Activated T-cell treated with anti-CD3 and anti-CD28 coated beads, Interleukin-2, amount 50 U/mL, for 72 hours (primary cell): ENCODE measurements at places on chromosomes 4 and X. TPM values are rescaled to one million over a fixed set of nuclear protein-coding genes. Genes with fewer than 3 reads are reported as not detected.

UBQLN2 gene
- total RNA-seq: 38.5 TPM

NPNT gene
- 0.51 TPM for total RNA-seq

FGF13 gene
- not detected for total RNA-seq

GAK gene
- total RNA-seq: 140 TPM

PAK3 gene
- 1.1 TPM for total RNA-seq

TGIF2LX gene
- not detected for total RNA-seq

GPM6B gene
- total RNA-seq: not detected

WDR44 gene
- total RNA-seq: 12.4 TPM

GAGE1 gene
- total RNA-seq: not detected

NCAPG gene
- 87.5 TPM for total RNA-seq

SYTL4 gene
- total RNA-seq: not detected

HTN3 gene
- total RNA-seq: not detected

STAP1 gene
- 9.6 TPM for total RNA-seq

L1CAM gene
- total RNA-seq: 1.8 TPM

GRCh38 chr4:101973361-101973760 is 182.8 kb downstream of the BANK1 start:
- DNase-seq: no peak

- no peak for DNase-seq
These were observed 111.2 kb downstream of the TBL1X start for GRCh38 chrX:9576059-9576458.

DNA sequence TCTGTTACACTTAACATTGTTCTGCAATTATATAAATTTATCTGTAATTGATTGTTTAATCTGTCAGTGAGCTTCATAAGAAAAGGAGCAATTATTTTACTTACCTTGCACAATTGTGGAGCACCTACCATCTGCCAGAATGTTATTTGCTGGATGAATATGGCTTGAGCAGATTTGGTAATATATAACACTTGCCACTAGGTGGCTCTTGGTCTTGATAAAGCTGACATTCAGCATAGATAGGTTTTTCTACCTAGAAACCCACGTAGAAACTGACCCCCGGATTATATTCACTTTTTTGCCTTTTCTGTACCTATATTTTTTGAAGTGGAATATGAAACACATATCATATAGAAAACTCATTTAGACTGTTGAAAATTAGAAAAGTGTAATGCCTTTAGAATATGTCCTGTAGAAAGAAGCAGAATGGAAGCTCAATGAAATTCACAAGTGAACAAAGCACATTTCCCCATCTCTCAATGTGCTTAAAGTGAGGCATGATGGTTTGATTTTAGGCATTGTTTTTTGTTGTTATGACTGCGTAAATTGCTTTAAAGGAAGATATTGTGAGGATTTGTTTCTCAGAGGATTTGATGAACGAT is 9.5 kb downstream of the RBPJ start:
- DNase-seq: peak; percentile 19

DNA sequence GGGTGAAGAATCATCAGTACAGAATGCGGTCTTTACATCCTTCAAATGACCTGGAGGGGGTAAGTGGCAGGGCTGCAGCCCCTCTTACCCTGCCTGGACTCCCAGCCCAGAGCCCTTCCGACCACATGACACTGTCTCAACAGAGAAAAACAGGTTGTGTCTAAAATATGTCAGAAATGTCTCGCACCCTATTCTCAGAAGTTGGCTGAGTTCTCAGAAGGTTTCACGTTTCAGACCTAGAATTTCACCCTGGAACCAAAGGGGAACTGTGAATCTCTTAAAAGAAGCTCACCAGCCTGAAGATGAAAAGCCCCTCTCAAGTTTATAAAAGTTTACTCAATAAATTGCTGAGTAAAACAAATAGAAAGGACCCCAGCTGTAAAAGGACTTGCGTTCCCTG is 7.0 kb upstream of the CRMP1 start:
- no peak for DNase-seq

DNA sequence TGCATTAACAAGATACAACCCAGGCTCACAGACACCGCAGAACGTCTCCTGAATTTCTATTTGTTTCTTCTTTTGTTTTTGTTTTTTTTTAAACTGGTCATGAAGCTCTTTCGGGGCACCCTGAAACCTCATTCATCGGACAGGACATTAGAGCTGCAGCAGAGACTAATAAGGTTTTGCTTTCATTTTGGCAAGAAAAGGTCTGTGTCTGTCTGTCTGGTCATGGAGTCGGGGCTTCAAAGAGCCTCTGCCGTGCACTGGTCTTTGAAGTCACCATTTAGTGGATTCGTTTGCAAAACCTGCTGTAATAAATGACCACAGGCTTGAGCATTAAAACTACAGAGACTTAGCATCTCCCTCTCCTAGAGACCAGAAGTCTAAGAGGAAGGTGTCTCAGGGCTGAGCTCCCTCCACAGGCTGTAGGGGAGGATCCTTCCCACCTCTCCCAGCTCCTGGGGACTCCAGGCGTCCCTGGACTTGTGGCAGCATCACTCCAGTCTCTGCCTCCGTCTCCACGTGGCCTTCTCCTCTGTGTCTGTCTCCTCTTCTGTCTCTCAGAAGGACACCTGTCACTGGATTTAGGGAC is 247.5 kb downstream of the CRLF2 start:
- DNase-seq: no peak

GRCh38 chr4:166277401-166277800 is 404.4 kb downstream of the TLL1 start:
- DNase-seq: no peak

GRCh38 chr4:109275066-109275745 is 27.3 kb downstream of the COL25A1 start:
- no peak for DNase-seq

GRCh38 chr4:125352521-125352920 is 37.8 kb downstream of the FAT4 start:
- DNase-seq: no peak

GRCh38 chrX:30935985-30936384 is 46.9 kb upstream of the TAB3 start:
- no peak for DNase-seq

DNA sequence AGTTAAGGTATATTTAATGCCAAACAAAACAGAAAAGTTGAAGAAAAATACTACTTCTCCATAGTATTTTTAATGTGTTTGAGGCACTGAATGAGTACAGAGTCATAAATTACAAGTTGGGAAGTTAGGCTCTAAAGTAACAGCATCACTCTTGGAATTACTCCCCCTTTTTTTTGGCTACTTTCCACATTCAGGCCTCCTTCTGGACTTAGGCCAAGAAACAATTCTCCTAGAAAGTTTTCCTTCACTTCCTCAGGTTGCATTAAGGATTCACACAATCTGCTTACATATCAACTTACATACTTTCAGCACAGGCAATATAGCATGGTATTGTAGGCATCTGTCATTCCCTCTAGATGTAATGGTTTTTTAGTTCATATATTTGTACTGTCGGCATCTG is 52.1 kb downstream of the TMEM165 start:
- no peak for DNase-seq

DNA sequence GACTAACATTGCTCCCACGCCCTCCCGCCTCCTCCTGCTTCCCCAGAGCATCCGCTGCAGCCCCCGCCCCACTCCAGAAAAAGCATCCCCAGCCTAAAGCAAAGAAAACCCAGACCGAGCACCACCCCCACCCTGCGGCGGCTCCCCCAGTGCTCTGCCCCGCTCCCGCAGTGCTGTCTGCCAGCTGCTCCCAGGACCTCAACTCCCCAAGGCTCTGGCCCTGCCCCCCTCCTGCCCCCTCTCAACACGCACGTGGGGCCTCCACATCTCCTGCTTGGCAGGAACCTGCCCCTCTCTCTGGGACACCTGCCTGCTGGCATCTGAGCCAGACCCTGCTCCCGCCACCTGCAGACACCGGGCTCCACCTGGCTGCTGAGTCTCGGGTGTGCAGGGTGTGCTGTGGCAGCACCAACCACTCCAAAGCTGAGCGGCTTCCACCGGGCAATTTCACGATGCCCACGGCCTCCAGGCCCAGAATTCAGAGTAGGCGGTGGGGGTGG is 79.4 kb downstream of the FAM53A start:
- DNase-seq: peak; percentile 22

- no peak for DNase-seq
These were observed 968.2 kb downstream of the STIM2 start for GRCh38 chr4:27828843-27829242.

DNA sequence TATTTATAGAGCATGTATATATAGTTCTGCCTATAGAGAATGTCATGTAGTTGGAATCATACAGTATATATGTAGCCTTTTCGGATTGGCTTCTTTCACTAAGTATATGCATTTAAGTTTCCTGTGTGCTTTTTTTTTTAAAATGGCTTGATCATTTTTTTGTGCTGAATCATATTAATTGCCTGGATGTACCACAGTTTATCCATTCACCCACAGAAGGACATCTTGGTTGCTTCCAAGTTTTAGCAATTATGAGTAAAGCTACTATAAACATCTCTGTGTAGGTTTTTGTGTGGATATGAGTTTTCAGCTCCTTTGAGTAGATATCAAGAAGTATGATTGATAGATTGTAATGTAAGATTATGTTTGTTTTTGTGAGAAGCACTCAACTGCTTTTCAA is 23.8 kb downstream of the PTTG2 start:
- no peak for DNase-seq
